ENCODE measurements at places on chromosomes 13 and 19.

DNA sequence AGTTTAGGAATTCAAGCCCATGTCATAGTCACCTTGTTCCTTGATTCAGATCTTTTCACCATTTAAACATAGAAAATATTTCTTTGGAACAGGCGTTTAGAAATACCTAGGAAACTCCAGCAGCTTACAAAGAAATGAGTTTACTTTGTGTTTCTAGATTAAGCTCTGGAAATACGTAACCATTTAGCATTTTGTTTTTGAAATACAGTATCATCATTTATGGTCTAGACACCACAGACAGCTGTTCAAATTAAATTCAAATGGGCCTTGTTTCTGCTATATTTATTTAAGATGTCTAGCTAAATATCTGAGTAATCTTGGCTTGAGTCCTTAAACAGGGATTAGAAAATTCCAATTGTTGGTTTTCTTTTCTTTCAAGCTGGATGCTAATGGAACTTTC, 228.5 kb downstream of the NDFIP2 start:
- DNase-seq, result no peak

DNA sequence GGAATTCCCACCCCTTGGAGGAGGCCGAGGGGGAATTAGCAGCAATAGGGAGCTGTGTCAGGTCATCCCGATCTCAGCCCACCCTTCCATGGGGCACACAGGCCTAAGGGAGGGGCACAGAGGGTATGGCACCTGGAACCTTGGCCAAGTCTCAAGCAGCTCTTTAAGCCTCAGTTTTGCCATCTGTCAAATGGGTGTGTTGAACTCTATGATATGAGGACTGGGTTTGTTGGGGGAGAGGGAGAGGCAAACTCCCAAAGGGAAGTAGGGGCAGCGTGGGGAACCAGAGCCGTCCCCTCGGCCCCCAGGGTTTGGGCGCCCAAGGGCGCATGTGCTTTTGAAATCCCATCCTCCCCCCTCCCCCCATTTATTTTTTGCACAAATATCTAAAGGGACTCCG, 49.7 kb downstream of the COLGALT1 start:
- DNase-seq, result no peak

GRCh38 chr13:71727662-71728061, 139.3 kb downstream of the DACH1 start:
- no peak for DNase-seq

- no peak for DNase-seq
Observed at GRCh38 chr13:95075506-95075905, 225.7 kb downstream of the ABCC4 start.

GRCh38 chr13:19862481-19863313, 752 bp downstream of the ZMYM5 start:
- no peak for DNase-seq

GRCh38 chr19:47863514-47863936, 4.5 kb downstream of the TPRX2 start:
- no peak for DNase-seq

DNA sequence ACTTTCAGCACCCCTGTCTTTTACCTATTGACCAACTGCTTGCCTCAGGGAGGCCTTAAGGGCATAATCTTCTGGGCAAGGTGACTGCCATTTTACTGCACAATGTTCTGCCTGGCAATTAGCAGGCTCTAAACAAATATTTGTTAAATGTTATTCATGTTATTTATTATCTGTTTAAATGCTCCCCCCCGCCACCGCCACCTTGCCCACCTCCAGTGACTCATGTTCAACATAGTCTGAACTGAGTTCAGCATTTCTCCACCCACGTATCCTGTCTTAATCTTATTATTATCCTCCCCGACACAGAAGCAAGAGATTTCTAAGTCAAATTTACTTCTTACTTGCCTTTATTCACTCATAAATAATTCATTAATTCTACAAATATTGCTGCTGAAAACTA, 144.8 kb downstream of the LIG4 start:
- no peak for DNase-seq

DNA sequence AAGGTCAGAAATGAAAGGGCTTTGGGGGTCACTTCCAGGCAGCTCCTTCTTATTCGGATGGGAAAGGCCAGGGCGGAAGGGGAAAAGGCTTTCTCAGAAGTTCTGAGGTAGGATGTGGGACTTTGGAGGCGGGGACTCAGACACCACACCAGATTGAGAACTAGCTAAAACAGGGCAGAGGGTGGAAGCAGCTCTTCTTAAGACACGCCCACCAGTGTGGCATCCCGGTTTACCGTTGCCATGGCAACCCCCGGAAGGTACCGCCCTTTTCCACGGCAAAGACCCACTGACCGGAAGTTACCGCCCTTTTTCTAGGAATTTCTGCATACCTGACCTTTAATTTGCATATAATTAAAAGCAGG, 3.8 kb upstream of the LILRA5 start:
- DNase-seq, result no peak

DNA sequence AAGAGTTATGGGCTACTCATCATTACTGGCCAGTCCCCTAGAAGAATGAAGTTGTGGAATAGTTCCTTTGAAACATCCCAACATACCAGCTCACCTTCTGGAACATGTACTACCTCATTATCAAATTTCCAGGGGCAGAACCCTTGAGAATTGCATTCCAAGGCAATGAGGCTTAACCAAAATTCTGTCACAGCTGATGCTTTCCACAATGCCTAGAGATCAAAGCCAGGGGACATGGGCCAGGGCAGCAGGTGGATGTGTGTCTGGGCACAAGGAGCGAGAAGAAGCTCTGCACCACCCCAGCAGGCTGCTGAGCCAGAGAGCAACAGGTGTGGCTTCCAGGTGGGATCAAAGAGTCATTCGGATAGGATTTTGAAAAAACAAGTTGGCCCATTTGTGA, 362.1 kb downstream of the EFNB2 start:
- DNase-seq, result no peak

GRCh38 chr13:35804901-35805300, 326.3 kb downstream of the DCLK1 start:
- no peak for DNase-seq

- DNase-seq, result no peak
Observed at GRCh38 chr13:23851106-23851505, 38.1 kb downstream of the MIPEP start.

DNA sequence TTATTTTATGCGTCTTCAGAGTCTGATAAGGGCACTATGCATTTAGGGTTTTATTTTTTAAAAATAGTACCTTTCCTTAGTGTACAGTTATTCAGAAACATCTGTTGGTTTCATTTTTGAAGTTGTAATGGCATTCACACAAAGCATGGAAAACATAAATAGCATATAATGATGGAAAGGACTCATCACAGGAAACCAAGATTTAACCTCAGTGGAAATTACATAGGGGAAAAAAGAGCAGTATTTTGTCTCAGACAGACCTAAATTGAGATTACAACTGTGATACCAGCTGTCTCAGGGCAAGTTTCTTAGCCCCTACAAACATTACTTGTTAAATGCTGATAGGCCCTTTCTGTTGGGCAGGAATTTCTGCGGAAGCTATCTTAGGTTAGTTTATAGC, 57.2 kb downstream of the NHLRC3 start:
- no peak for DNase-seq

GRCh38 chr13:59337070-59337469, 826.7 kb downstream of the DIAPH3 start:
- no peak for DNase-seq

GRCh38 chr13:104318121-104318520, 1251.9 kb upstream of the SLC10A2 start:
- DNase-seq, result no peak

DNA sequence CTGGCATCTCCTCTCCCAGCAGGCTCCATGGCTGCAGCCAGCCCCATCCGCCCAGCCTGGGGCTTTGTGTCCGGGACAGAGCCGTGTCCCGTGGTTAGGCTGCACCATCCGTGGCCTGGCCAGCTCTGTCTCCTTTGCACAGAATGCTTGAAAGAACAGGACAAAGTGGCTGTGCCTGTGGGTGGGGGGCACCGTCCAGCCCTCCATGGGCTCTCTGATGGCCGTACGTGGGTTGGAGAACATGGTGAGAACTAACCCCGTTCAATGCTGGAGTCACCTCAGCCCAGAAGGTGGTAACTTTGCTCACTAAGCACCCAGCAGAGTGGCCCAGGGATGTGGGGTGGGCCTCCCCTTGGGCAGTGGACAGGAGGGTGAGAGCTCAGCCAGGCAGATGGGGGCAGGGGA, 2.8 kb downstream of the RPS15 start:
- DNase-seq, result no peak

DNA sequence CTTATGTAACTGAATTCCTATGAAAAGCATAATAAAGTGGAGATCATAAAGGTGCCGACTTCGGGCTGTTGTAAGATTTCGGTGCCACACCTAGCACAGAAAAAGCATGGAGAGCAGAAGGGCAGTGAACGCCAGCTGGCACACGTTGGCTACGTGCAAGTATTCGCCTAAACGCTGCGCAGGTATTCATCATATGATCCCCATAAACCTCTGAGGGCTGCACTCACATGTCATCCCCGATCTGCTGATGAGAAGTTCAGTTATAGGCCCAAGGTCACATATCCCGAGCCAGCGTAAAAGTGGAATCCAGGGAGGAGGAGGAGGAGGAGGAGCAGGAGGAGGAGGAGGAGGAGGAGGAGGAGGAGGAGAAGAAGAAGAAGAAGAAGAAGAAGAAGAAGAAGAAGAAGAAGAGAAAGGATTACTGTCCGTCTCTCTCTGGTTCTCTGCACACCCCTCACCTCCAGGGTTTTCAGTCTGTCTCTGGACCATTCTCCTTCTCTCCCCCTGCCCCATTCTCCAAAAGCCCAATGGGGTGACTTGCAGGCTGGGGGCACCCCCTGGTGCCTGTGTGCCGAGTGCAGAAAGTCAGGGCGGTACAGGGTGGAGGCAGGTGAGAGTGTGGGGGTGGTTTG, 18.6 kb upstream of the CYP2S1 start:
- DNase-seq, result no peak

DNA sequence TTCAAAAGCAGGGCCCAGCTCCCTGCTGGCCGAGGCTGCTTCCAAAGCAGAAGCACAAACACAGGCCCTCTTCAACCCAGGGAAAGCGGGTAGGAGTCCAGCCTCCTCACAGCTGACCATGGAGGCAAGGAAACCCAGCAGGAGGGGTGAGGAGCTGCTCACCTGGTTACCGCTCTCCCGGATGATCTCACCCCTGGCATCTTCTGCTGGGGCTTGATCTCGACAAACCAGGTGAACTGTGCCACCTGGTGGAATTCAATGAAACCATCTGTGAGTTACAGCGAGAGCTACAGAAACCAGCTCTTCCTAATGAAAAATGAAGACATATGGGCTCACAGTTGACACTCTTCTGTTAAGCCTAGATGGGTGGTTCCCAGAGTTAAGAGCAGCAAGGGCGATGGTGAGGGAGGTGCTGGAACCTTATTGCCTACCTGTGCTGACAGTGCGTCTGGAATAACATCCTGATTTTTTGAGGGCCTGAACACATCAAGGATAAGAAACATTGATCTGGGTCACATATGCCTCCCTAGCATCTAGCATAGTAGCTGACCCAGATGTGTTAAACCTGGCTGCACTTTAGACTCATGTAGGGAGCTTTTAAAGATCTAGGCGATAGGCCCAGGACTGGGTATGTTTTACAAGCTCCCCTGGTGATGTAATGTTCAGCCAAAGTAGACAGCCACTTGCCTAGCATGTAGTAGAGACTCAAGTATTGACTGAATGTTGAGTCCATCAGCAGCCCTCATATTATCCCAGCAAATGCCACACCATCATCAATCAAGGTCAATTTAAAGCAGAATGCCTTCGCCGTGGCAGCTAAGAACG, 6.1 kb downstream of the DHRS12 start:
- peak; percentile 11 for DNase-seq

- DNase-seq, result no peak
Observed at GRCh38 chr13:24134757-24135156, 25.8 kb upstream of the SPATA13 start.

DNA sequence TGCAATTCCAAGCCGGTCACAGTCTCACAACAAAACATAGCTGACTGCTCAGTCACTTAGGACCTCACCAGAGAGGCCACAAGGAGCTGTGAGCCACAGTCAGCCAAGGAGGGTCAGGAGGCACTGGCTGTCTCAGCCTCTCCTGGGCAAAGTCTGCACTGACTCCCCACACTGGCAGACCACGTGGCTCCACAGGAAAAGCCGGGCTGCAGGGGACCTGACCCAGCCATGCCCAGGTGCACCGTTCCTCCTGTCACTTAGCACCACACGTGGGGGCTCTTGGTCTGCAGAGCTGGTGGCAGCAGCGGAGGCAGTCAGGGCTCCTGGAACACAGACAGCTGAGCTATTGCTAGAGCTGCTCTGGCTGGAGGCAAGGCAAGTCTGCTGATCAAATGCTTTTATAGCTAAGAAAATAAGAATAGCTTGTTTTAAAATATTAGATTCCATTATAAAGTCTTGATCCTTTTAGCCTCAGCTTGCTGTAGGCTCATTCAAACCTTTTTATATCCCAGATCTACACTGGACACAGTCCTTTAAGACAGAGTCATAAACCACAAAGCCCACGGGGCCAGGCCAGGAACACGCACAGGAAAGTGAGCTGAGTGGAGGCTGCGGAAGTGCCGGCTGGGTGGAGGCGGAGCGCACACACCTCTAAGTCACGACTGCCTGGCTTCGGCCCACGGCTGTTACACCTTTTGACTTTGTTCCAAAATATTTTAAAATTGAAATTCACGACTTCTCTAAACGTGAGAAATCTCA, 744.1 kb downstream of the UQCRFS1 start:
- DNase-seq, result no peak

DNA sequence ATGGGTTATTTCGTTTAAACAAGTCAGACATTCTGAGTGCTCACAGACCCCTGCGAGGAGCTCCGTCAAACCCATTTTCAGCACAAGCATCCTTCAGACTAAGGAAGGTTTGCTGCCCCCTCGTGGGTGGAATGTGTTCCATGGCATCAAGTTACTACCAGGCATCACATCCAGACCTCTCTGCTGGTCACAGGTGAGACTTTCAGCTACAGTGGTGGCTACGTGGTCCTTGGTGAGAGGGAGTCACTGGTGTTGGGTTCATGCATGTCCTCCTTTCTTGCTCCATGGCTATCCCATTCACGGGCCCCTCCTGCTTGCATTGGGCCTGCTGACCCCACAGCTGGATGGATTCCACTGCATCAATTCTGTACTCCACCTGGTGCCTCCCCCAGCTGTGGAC, 9.1 kb upstream of the LILRB5 start:
- DNase-seq, result no peak

DNA sequence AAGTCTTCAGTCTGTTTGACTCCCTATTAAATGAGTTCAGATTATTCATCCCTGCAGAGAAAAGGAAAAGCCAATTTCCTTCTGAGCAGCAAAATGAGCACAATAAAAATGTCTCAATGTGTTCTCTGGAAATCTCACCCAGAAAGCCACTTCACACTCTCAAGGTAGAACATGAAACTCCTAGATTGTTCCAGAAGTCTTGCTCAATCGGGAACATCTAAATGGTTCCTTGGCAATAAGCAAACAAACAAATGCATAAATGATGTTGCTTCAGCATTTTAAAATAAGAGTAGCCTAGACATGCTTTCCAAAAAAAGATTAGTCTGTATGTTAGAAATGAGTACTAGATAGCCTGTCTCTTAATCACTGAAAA, 59.7 kb upstream of the TNFRSF19 start:
- no peak for DNase-seq

- DNase-seq, result no peak
Observed at GRCh38 chr19:48135411-48135810, 24.8 kb upstream of the PLA2G4C start.

- DNase-seq, result no peak
Observed at GRCh38 chr19:46555628-46556280, 45.4 kb upstream of the CALM3 start.

GRCh38 chr19:56477429-56478338, 539 bp upstream of the ZNF667 start:
- no peak for DNase-seq

- DNase-seq, result no peak
Observed at GRCh38 chr19:56159009-56159559, 16.7 kb upstream of the GALP start.

GRCh38 chr13:67217880-67218279, 12.3 kb downstream of the PCDH9 start:
- no peak for DNase-seq

GRCh38 chr13:111460548-111461444, 140.4 kb downstream of the TEX29 start:
- DNase-seq, result peak; percentile 10
